ENCODE measurements at places on chromosomes 5 and 9.

DNA sequence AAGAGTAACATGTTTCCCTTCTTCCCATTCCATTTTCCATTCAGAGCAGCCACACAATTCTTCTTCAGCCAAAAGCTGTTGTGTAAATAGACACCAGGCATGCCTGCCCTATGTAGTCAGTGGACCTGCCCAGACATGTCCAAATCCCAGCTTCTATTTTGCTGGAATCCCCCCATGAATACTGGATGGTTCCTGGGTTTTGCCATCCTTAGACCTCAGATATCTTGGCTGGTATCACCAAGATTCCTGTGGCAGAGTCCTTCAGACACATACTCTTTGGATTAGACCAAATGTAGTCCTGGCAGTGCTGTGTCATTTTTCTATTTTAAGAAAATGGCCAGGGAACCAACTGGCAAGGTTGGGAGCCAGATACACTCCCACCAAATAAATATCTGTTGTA, 10.3 kb downstream of the FST start:
- H3K36me3 ChIP-seq, result no peaks in the 10 kb centered on the region
- no peaks in the 10 kb centered on the region for H3K27me3 ChIP-seq
- H3K4me3 ChIP-seq, result no peak overlapping the region
- no peaks in the 10 kb centered on the region for H3K4me1 ChIP-seq
- no peak overlapping the region for H3K27ac ChIP-seq

- no peak overlapping the region for H3K27ac ChIP-seq
Measured at GRCh38 chr5:148499452-148499851, 115.7 kb downstream of the FBXO38 start.

DNA sequence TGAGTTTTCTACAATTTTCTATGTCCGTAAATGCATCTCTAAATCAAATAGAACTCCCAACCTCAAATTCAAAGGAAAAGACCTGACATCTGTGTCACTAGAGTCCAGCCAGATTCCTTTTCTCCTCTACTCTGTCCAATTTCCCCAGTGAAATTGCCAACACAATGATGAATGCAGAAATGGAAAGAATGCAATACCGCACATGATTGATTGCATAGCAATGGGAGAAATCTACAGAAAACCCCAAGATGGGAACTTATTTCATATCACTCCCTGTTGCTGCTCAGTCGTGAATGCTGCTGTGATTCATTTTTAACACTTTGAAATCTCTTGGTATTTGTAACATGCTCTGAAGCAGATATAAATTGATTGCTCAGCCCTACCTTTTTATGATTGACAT, 355.1 kb upstream of the TUSC1 start:
- no peaks in the 10 kb centered on the region for H3K4me1 ChIP-seq
- H3K27me3 ChIP-seq, result peaks cover 2% of the 10 kb centered on the region
- no peaks in the 10 kb centered on the region for H3K36me3 ChIP-seq
- no peak overlapping the region for H3K4me3 ChIP-seq
- no peak for DNase-seq

GRCh38 chr9:90774682-90775081, 26.9 kb upstream of the SYK start:
- H3K27me3 ChIP-seq, result no peaks in the 10 kb centered on the region
- H3K4me3 ChIP-seq, result no peak overlapping the region
- H3K4me1 ChIP-seq, result no peaks in the 10 kb centered on the region
- DNase-seq, result no peak

DNA sequence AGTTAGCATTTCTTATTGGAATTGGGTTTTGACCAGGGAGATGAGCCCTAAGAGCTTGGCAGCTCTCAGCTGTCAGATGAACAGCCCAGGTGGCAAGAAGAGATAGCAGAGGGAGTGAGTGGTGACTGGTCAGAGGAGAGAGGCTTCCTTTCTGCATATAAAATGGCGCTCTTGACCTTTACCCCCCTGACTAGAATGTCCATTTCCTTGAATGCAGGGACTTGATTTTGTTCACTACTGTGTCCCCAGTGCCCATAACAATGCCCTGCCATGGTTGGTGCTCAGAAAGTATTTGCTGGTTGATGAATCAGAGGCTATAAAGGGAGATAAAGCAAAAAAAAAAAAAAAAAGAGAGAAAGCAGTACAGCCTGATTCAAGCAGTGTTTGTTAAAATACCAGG, 7.2 kb downstream of the CHMP5 start:
- H3K36me3 ChIP-seq, result no peaks in the 10 kb centered on the region
- DNase-seq, result peak; percentile 21
- H3K4me1 ChIP-seq, result no peaks in the 10 kb centered on the region
- H3K27me3 ChIP-seq, result no peaks in the 10 kb centered on the region

- no peak overlapping the region for H3K27ac ChIP-seq
- H3K4me3 ChIP-seq, result no peak overlapping the region
- no peak for DNase-seq
- no peaks in the 10 kb centered on the region for H3K4me1 ChIP-seq
- no peaks in the 10 kb centered on the region for H3K36me3 ChIP-seq
Measured at GRCh38 chr5:9608093-9608492, 22.1 kb downstream of the TAS2R1 start.

DNA sequence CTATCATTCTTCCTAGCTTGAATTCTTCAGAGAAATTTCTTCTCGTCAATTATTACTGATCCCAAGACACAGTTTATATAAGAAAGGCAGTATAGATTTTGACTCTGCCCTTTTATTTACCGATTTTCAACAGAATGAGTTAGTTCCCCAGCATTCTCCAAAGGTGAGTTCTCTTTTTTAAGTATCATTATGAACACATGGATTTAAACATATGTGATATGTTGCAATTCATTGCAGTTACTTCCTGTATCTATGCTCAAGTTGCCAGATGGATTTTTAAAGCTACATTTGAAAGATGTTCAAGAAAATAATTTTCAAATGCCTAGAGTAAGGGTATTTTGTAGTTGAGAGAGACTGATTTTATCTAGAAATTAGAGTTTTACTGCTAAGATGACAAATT, 8.4 kb downstream of the WDR41 start:
- H3K4me1 ChIP-seq, result no peaks in the 10 kb centered on the region
- H3K4me3 ChIP-seq, result no peak overlapping the region
- no peak for DNase-seq
- no peaks in the 10 kb centered on the region for H3K27me3 ChIP-seq
- H3K36me3 ChIP-seq, result no peaks in the 10 kb centered on the region

DNA sequence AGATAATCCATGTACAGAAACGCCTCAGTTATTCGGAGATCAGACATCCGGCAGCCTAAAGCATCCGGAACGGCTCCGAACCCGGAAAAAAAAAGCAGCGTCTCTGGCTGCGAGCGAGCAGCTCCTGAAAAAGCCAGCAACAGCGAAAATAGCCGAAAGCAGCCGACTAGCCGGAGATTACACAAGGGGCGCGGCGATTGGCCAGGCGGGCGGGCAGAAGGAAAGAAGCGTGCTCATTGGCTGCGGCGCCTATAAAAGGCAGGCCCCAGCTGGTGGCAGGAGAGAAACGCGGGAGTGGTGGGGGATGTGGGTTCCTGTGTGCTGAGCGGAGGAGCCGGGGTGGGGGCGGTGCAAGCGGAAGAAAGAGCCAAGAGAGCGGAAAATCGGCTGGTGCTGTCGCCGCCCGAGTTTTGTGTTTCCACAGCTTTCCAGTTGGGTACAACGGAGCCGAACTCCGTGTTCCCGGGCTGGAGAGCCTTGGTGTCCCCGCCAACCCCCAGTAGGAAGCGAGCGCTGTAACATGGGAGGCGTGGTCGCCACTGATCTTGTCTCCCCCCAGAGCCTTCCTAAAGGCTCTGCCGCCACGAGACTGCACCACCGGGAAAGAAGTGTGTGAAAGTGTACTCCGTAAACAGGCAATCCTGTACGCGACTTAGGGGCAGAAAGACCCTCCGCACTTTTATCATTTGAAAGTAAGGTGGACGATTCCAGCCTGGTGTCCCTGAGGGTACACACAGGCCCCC, at the start of gene ARL15:
Gene ARL15 (minus strand): TSS at position 141 of the 743 bp plus-strand sequence.
- no peaks in the 10 kb centered on the region for H3K27me3 ChIP-seq
- H3K27ac ChIP-seq, result peak within 1 kb of the TSS; percentile 83
- H3K4me1 ChIP-seq, result no peaks in the 10 kb centered on the region
- no peaks in the 10 kb centered on the region for H3K36me3 ChIP-seq

DNA sequence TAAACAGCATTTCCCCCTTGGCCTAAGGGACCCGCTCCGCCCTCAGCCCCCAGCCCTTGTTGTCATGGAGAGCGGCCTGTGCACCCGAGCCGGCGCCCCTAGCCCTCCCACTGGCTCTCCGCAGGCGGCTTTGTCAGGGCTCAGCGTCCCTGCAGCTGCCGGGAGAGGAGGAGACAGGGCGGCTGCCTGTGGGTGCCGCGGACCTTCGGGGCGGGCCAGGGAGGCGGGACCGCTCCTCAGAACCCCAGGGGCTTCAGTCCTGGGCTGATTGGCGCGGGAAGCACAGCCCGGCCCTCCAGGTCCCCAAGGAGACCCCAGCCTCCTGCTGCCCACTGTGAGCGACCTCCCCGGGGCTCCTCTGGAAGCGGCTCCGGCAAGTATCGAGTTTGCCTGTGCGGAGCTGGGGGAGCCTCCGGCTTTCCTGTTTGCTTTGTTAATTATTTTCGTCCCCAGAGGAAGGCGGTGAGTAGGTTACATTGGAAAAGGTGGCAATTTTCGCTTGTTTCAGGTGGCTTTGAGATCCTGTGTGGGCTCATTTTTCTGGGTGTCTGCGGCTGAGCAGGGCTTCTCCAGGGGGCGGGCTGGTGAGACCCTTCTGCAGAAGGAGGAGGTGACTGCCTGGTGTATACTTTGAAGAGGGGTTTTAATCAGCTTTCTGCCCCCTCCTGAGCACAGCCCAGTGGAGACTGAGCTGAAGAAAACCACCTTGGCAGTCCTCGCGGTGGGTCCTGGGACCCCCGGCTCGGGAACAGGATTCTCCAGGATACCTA, at the start of gene FGD3:
Gene FGD3 (plus strand): TSS at position 256 of the 770 bp plus-strand sequence. CDS start 28,734 bp downstream, outside the sequence.
- DNase-seq, result no peak
- no peaks in the 10 kb centered on the region for H3K4me1 ChIP-seq
- no peaks in the 10 kb centered on the region for H3K27me3 ChIP-seq
- H3K4me3 ChIP-seq, result peak within 1 kb of the TSS; percentile 38

GRCh38 chr5:179747811-179748210, 15.2 kb downstream of the MAML1 start:
- no peak overlapping the region for H3K27ac ChIP-seq
- DNase-seq, result no peak
- H3K27me3 ChIP-seq, result no peaks in the 10 kb centered on the region
- H3K4me3 ChIP-seq, result no peak overlapping the region

DNA sequence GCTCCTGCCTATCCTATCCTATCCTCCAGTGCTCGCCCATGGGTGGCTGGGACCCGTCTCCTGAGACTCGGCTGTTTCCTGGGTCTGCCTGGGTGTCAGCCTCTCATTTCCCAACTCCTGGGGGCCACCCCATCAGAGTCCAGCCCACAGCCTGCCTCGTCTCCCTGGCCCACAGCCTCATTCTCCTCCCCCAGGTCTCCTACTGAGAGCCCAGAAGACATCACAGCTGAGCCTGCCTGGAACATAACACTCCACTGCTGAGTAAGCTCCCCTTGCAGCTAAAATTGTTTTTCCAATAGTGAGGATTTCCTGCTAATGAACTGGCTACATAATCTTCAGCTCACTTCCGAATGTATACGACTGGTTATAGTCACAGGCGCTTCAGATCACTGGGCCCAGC, 95.3 kb downstream of the TTLL11 start:
- H3K36me3 ChIP-seq, result no peaks in the 10 kb centered on the region
- H3K4me3 ChIP-seq, result no peak overlapping the region
- no peaks in the 10 kb centered on the region for H3K4me1 ChIP-seq
- no peak overlapping the region for H3K27ac ChIP-seq
- DNase-seq, result no peak

- no peaks in the 10 kb centered on the region for H3K36me3 ChIP-seq
- no peak overlapping the region for H3K4me3 ChIP-seq
- H3K4me1 ChIP-seq, result no peaks in the 10 kb centered on the region
- no peak for DNase-seq
- no peaks in the 10 kb centered on the region for H3K27me3 ChIP-seq
- no peak overlapping the region for H3K27ac ChIP-seq
Measured at GRCh38 chr5:162288647-162289296, 221.2 kb downstream of the GABRG2 start.

DNA sequence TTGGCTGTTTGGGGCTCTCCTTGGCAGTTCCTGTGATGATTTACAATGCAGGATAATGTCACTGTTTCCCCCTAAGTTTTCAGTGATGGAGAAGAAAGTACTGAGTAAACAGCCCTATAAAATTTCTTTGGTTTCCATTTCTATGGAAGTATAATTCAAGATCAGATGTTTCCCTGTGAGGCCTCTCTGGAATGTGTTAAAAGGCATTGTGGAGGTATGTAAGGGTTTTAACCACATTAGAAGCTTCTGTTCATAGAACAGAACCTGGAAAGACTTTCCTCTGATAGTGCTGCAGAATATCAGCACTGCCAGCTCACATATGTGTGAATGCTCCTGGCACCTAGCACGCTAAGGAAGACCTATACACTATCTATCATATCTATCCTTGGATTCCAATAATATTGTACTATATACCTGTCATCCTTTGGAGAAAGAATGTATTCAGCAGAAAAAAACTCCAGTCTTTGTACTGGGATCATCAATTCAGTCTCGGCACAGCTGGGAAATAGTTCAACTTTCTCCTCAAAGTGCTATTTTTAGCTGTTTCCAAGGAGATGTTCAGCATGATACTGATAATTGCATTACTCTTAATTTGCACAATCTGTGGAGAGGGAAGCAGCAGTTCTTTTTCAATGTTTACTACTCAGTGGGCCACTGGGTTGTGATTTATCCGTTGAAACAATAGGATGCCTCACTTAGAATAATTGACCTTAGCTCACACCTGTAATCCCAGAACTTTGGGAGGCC, 21.9 kb downstream of the TTC1 start:
- no peak overlapping the region for H3K4me3 ChIP-seq
- no peaks in the 10 kb centered on the region for H3K27me3 ChIP-seq
- no peak for DNase-seq
- no peaks in the 10 kb centered on the region for H3K36me3 ChIP-seq
- H3K4me1 ChIP-seq, result peaks cover 3% of the 10 kb centered on the region
- no peak overlapping the region for H3K27ac ChIP-seq

DNA sequence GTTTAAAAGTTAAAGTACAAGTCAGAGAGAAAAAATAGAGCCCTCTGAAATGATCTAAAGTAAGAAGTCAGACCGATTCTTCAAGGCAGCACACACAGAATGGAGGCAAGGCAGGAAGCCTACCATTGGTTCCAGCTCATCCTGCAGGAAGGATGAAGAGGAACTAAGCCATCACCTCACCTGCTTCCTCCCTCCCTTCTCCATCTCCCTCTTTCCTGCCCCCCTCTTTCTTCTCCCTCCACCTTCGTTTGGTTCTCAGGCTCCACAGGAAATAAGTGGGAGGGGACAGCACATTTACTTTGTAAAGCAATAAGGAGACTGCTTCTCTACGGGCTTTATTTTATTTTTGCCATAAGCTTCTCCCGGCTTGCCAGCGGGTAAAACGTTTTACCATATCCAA, 213.4 kb downstream of the TRIM32 start:
- no peaks in the 10 kb centered on the region for H3K36me3 ChIP-seq
- no peak for DNase-seq
- H3K4me3 ChIP-seq, result no peak overlapping the region
- H3K4me1 ChIP-seq, result no peaks in the 10 kb centered on the region
- H3K27me3 ChIP-seq, result no peaks in the 10 kb centered on the region

- H3K4me3 ChIP-seq, result no peak overlapping the region
- no peak overlapping the region for H3K27ac ChIP-seq
- no peaks in the 10 kb centered on the region for H3K36me3 ChIP-seq
- H3K27me3 ChIP-seq, result no peaks in the 10 kb centered on the region
- H3K4me1 ChIP-seq, result no peaks in the 10 kb centered on the region
Measured at GRCh38 chr5:132027027-132027426, 15.6 kb upstream of the ACSL6 start.

GRCh38 chr5:93665648-93666047, 75.8 kb downstream of the POU5F2 start:
- H3K4me3 ChIP-seq, result no peak overlapping the region
- no peaks in the 10 kb centered on the region for H3K4me1 ChIP-seq

- H3K4me1 ChIP-seq, result no peaks in the 10 kb centered on the region
- H3K36me3 ChIP-seq, result no peaks in the 10 kb centered on the region
- H3K4me3 ChIP-seq, result no peak overlapping the region
Measured at GRCh38 chr5:111857623-111858022, 100.6 kb upstream of the NREP start.

Measured in prostate gland (tissue), 2 donors.